ELR (cell line): ENCODE measurements at places on chromosomes 7 and 10.
A peak's percentile ranks its signal among the peaks of the same experiment; 100 is the strongest.

DNA sequence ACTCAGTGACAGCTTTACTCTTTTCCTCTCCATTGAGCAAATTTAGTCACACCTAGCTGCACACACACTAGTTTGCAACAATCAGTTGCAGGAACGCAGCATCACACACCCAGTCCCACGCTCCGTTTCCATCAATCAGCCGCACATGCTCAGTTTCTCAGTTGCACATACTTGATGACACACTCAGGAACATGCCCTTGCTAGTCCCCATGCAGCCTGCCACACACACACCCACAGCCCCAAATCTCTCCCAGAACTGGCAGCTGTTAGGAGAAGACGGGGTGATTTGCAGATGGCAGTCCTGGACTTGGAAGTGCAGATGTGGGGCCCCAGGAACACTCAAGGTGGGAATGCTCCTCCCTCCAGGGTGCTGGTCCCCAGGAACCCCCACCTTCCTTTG, 7.7 kb downstream of the LBX1 start:
- no peak for DNase-seq

DNA sequence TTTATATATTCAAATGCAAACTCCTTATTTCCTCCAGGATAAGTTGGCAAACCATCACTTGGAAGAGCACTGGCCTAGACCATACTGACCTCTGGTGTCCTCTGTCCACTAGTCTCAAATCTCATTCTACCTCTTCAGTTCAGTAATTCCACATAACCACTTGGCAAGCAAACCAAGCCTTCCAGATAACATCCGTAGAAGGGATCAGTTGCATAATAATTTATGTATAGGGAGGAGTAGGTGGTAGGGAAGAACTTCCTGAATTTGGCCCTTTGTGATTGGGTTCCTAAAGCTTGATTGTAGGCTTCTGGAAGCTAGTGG, 55.0 kb downstream of the WAC start:
- peak; percentile 23 for DNase-seq

- DNase-seq, result peak; percentile 35
These were observed 33.3 kb downstream of the DDC start for GRCh38 chr7:50531928-50532327.

GRCh38 chr7:15801041-15801440, 114.6 kb upstream of the MEOX2 start:
- DNase-seq, result no peak

GRCh38 chr10:125538947-125539731, 143.8 kb downstream of the TEX36 start:
- no peak for DNase-seq

GRCh38 chr10:59719374-59719773, 9.7 kb upstream of the SLC16A9 start:
- DNase-seq, result peak; percentile 3

DNA sequence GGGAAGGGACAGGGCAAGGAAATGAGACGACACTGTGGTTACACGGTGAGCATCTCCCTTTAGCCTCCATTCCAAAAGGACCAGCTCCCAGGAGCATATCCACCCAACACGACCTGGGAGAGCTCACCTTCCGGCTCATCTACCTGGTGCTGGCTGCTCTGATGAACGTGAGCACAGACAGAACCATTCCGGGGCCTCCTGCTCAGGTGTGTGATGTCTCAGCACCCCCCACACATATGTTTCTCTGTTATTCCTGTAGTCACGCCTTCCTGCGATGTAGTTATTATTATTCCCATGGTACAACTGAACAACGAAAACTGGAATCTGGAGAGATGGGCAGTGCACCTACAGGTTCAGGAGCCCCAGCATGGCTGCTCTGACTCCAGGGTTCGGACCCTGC, 20.5 kb upstream of the GPR26 start:
- DNase-seq, result no peak

DNA sequence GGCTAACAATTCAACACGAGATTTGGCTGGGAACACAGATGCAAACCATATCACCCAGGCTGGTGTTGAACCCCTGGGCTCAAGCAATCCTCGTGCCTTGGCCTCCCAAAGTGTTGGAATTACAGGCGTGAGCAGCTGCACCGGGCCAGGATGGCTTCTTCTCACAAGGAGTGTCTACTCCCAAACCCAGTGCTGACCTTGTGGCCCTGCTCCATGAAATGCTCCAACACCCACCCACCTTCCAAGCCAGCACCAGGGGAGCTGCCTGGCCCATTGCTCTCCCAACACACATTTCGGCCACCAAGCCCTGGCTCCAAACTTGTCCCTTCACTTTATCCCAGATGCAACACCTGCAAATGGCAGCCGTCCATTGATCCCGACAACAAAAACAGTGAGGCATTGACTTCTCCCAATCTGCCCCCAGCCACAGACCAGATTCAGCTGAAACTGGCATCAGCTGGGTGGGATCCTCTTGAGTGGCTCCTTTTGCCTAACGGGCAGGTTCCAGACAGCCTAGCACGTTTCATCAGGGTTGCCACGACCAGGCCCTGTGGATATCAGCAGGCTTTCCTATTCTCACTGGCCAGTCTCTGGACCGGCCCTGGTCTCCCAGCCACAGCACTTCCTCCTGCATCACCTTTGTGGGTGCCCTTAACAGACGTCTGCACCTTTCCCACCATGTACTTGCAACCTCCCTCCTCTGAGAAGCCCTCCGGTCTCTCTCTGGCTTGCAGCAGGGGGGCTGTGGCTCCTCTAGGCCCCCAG, 105.7 kb upstream of the CARD11 start:
- no peak for DNase-seq

- no peak for DNase-seq
These were observed 259.6 kb upstream of the POM121L12 start for GRCh38 chr7:52775876-52776275.

DNA sequence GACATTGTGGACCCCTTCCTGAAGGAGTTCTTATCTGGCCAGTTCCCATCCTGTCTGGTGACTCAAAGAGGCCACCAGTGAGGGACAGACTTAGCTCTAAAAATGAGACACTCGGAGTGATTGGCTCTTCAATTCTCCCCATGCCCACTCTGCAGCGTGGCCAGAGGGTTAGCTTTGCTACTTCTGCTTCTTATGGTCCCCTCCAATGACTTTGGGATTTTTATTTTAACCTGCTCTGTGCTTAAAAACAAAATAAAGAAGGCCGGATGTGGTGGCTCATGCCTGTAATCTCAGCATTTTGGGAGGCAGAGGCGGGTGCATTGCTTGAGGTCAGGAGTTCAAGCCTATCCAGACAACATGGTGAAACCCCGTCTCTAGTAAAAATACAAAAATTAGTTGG, 573.0 kb upstream of the AUTS2 start:
- no peak for DNase-seq

DNA sequence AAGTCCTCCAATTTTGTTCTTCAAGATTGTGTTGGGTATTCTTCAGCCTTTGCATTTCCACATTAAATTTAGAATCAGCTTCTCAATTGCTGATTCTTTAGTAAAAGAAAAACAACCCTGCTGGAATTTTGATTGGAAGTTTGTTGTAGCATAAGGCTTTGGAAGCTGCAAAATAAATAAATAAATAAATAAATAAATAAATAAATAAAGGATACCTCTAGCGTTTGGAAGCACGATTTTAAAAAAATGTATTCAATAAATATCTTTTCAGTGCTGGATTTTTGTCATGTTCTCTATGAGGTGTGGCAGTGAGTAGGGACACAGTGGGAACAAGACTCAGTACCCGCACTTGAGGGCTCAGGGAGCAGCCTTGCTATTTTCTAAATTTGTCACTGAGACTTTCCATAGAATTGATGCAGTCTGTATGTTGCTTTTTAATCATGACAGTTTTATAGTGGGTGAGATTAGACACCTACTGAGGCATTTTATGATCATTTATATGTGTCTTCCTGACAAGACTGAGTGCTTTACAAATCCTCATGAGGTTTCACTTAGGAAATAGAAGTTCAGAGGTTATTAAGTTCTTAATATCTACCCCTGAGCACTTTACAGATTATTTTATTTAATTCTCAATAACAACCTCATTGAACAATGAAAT, 22.3 kb upstream of the COMMD3 start:
- DNase-seq, result no peak

- no peak for DNase-seq
These were observed 62.8 kb downstream of the CDH23 start for GRCh38 chr10:71459513-71459912.

- DNase-seq, result no peak
These were observed 2.5 kb upstream of the ZNF22 start for GRCh38 chr10:44998146-44998631.

DNA sequence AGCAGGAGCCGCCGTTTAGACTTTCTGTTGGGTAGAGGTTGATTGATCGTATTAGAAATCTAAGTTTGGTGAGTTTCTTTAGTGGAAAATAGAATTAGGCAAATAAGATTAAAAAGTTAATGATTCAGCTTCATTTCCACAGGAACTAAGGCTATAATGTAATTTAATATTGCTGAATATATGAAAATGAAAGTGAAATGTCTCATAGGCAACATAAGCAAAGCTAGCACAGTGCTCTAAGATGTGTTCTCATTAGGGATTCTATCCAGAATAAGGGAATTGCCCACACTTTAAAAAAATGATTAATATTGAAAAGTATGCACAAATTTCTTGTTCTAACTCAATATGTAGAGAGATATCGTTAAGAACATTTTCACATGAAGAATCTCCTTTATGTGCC, 47.0 kb downstream of the SRI start:
- DNase-seq, result no peak

- no peak for DNase-seq
These were observed 690.3 kb downstream of the REEP3 start for GRCh38 chr10:64211466-64211865.
